Cardiac fibroblast (primary cell): ENCODE measurements at places on chromosomes 7 and 10.

GRCh38 chr7:81267508-81267907 is 348.7 kb upstream of the SEMA3C start:
- peak; percentile 36 for DNase-seq

DNA sequence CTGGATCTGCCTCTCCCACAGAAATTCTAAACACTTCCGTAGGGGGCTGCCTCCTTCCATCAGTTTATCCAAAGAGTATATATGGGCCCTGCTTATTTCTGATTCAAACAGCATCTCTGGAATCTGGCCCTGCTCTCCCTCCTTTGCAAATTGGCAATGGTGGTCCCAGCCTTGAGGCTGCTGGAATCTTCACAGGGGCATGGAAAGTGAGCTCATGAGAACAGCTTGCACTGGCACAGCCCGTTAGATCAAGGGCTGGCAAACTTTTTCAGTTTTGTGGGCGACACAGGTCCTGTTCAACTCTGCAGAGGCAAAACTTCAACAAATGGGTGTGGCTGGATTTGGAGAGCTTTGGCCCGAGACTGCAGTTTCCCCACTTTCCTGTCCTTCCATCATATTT is 526.9 kb downstream of the KCNMA1 start:
- DNase-seq = no peak

GRCh38 chr7:79236352-79237028 is 217.0 kb downstream of the MAGI2 start:
- no peak for DNase-seq

DNA sequence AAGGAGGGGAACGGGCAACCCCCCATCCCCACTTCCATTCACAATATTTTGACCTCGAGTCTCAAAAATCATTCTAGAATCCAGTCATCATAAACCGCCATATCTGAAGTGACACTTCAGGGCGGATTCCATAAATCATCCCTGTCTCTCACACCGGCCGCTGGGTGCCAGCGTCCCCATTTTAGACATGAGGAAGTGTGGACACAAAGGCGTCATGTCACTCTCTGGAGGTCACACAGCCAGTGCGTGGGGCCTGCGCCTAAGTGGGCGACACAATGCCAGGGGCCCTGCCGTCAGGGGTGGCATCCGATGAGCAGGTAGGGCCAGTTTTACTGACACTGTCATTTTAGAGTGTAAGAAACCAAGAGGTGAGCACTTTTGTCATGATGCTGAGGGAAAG is 19.5 kb downstream of the KCNH2 start:
- no peak for DNase-seq

GRCh38 chr7:137366995-137367394 is 23.5 kb upstream of the PTN start:
- DNase-seq = no peak

GRCh38 chr7:142896151-142896550 is 10.6 kb upstream of the TRPV6 start:
- no peak for DNase-seq

GRCh38 chr7:113128031-113128430 is 9.7 kb upstream of the SMIM30 start:
- DNase-seq = peak; percentile 41

DNA sequence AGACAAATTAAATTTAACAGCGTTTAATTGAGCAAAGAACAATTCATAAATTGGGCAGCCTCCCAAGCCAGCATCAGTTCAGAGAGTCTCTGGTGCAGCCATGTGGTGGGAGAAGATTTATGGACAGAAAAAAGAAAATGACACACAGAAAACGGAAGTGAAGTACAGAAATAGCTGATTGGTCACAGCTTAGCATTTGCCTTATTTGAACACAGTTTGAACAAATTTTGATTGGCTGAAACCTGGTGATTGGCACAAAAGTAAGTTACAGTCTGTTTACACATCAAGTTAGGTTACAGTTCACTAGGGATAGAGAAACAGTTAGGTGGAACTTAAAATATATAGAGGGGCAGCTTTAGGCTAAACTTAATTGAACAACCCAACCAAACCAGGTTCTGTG is 720.1 kb downstream of the TYW1 start:
- DNase-seq = no peak

DNA sequence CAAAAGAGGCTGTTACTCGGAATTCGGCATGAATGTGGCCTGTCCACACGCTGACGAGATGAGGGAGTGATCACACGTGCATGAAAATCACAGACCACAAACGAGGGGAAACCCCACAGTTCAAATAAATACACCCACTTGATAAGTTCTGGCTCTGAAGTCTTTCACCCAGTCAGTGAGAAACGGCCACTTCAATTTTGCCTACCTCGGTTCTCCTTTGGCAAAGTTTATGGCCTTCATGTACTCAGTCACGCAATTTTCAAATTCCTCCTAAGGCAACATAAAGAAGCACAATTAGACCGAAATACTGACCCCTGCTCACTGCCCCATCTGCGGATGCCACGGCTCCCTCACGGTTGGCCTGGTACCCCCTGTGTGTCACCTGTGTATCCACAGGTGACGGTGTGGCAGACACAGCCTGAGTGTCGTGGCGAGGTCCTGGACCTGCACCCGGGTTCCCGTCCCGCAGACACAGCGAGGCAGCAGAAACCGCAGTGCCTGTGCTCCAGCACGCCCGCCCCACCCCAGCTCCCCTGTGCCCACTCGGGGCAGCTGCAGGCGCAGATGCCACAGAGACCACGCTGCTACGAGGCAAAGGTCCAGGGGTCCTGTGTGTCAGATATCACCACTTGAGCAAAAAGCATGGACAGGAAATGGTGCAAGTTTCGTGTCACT is 1.4 kb downstream of the CFAP46 start:
- no peak for DNase-seq

DNA sequence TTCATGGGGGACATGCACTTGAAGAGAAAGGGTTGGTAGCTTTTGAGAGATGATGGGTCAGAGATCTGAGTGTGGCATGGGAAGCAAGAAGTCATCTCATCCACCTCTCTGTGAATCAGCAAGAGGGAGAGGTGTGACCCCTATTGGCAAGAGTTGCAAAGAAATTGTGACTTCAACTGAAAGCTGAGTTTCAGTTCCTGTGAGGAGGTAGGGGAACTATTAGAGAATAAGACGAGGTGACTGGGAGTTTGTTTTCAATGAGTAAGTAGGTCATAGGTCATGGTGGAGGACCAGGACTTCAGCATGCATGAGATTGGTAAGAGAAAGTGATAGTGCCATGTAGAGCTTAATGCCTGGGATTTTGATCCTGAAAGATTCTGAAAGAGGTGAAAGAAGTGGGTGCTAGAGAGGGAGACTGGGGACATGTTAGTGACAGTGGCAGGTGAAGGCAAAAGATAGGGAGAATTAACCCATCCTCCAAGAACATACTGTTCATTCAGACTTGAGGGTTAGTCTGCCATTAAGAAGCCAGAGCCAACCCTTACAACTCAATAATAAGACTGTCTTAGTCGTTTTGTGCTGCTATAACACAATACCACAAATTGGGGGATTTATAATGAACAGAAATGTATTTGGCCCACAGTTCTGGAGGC is 75.5 kb upstream of the CAPZA2 start:
- peak; percentile 71 for DNase-seq

GRCh38 chr7:136016649-136017395 is 39.7 kb upstream of the MTPN start:
- no peak for DNase-seq

DNA sequence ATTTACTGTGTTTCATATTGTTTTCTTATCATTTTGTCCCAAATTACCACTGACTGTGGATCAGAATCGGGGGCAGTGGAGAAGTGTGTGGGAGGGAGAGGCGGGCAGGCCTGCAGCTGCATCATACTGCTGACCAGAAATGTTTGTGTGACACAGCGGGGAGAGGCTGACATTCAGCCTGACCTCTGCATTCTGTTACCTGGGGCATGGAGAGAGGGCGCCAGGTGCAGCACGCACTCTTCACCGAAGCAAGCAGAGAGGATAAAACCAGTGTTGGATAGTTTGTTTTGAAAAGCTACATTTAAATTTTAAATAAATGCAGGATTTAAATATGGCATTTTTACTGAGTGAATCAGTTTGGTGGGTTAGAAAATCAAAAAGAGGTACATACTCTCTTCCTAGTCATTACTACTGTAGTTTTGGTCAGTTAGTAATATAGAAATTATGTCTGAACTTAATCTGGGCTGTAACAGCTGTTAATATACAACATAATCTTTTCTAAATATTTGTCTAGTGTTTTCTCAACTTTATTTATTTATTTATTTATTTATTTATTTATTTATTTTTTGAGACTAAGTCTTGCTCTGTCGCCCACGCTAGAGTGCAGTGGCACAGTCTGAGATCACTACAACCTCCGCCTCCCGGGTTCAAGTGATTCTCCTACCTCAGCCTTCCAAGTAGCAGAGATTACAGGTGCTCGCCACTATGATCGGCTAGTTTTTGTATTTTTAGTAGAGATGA is 8.8 kb upstream of the STMP1 start:
- DNase-seq = no peak

GRCh38 chr7:70758646-70759045 is 373.3 kb upstream of the GALNT17 start:
- DNase-seq = no peak

- peak; percentile 11 for DNase-seq
Measured at GRCh38 chr7:142873281-142873784, 12.2 kb downstream of the TRPV6 start.

DNA sequence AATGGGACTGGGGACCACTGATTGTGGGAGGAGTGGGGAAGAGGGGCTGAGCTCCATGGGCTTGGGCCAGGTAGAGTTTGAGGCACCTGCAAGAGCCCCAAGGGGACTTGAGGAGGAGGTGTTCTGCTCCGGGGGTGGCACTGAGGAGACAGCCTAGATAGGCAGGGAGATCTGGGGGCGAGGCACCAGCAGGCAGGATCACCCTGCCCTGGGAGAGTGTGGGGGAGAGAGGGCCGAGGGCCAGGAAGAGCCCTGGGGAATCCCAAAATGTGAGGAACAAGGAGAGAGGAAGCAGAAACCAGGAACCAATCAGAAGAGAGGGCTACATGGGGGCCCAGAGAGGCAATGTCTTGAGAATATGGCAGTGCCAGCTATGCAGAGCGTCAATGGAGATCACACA is 34.6 kb downstream of the LEP start:
- no peak for DNase-seq

- no peak for DNase-seq
Measured at GRCh38 chr7:105096306-105096705, 82.3 kb downstream of the KMT2E start.

GRCh38 chr10:58311026-58311425 is 23.8 kb upstream of the UBE2D1 start:
- DNase-seq = peak; percentile 31

GRCh38 chr10:24771943-24772694 is 48.4 kb upstream of the ARHGAP21 start:
- peak; percentile 13 for DNase-seq

DNA sequence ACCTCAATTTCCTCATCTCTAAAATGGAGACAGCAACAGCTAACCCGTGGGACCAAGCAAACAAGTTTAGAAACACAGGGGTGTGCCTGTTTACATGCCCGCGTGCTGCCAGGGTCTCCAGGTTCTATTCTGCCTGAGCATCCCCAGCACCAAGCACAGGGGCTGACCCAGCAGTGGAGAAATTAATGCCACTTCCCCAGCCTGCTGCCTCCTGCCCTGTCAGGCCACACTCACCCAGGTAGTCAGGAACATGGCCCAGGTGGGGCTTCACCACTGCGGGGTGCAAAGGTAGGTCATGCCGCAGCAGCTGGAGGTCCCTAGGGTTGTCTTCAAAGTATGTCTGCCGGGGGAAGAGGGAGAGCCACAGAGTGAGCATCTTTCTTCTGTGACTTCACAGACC is 5.8 kb downstream of the DDX56 start:
- DNase-seq = no peak

- no peak for DNase-seq
Measured at GRCh38 chr10:59085054-59085453, 91.4 kb upstream of the PHYHIPL start.

GRCh38 chr10:21314906-21315644 is 210.4 kb downstream of the SKIDA1 start:
- DNase-seq = peak; percentile 70

DNA sequence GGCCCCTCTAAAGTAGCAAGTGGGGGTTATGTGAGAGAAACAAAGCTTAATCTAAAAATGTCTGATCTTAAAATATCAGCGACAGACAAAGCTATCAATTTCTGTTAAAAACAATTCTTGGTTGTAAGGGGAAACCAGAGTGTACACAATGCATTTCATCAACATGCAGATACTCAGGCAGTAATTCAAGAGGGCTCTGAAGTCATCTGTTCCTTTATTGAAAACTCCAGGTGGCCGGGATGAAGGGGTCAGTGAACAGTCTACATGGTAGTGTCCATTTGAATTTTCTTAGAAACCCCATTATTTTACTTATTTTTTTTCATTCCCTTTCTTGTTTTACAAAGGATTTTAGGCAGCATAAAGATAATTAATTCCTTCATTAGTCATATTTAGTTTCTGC is 36.7 kb upstream of the BTBD16 start:
- no peak for DNase-seq

GRCh38 chr7:134660242-134660785 is 13.7 kb downstream of the BPGM start:
- peak; percentile 3 for DNase-seq

- no peak for DNase-seq
Measured at GRCh38 chr10:124997306-124997705, 55.4 kb downstream of the ZRANB1 start.

- DNase-seq = no peak
Measured at GRCh38 chr10:119090026-119090795, 9.6 kb upstream of the EIF3A start.

- no peak for DNase-seq
Measured at GRCh38 chr10:28890121-28890950, 213.0 kb downstream of the BAMBI start.

GRCh38 chr7:39453743-39454355 is 112.4 kb upstream of the YAE1 start:
- peak; percentile 61 for DNase-seq

GRCh38 chr10:126199221-126199998 is 188.9 kb downstream of the ADAM12 start:
- DNase-seq = peak; percentile 99

DNA sequence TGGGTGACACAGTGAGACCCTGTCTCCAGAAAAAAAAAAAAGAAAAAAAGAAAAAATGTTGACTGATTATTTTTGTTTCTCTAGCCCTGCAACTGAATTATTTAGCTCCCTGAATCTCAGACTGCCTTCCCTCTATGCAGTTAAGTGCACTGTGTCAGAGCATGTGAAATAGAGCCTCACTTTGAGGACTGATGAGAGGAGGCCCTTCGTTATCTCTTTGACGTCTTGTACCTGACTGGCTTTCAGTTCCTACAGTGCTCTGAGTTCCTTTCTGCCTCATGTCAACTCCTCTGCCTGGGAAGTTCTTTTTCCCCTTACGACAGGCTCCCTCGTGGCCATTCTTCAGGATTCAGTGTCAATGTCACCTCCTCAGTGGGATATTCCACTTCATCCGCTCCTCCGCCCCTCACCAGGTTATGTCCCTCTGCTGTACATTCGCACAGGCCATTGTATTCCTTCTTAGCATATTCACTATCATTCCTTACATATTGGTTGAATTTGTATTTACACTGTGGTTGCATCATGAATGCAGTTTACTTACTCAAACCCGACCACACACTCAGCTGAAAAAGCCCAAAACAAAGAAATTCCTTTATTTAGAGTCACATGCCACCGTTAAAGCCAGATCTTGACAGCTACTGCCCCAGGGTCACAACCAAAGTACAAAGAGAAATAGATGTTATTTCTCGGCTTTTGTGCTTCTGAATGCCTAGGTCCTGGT is 18.1 kb upstream of the CAMK2G start:
- peak; percentile 76 for DNase-seq
